ENCODE measurements at places on chromosomes 2 and 18.

GRCh38 chr2:137190411-137191195 is 425.3 kb downstream of the THSD7B start:
- peak; percentile 18 for DNase-seq

DNA sequence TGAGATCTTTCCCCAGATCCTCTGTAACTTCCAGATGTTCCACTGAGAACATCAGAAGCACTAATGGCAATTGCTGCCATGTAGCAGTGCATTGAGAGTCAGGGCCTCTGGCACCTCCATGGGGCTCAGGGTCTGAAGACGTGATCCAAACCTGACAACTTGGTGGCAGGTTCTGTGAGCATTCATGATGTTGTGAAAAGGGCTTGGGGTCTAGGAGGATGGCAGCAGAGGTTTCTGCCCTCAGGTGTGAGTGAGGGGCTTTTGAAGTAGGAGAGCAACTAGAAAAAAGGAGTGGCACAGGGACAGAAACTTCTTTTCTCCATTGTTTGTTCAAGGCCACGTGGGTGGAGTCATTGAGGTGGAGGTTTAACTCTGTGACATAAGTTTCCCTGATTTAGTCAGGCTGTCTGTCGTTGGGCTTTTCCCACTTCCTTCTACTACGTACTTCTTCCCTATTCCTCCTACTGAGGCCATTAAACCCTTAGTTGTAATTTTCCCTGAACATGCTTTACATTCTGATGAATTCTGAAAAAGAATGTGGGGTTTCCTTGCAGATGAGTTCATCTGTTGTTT is 13.1 kb downstream of the CFLAR start:
- DNase-seq = peak; percentile 84

GRCh38 chr2:16020389-16021008 is 80.1 kb downstream of the MYCN start:
- DNase-seq = no peak

DNA sequence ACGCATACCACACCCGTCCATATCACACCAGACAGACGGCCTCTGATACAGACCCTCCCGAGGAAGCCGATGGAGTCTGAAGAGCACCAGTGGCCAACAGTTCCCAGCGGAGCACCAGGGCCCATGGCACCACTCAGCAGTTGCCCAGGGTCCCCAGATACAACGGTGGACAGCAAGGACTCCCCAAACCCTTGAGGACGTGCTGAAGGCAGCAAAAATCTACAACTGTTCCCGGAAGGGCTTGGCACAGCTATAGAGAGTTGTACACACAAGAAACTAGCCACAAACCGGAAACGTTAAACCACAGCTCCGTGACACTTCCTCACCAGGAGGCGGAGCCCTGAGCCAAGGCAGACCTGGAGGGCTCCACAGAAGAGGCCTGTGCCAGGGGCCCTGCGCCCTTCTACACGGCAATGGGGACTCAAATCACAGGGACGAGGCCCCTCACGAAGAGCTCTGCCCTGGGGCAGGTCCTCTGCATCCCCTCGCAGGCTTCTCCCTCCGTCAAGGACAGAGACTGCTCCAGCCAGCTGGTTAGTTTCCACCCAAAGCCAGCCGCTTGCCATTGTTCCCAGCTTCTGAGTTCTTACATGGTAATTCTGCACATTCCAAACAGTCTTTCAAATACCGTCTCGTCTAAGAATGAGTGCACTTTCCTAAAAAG is 133.4 kb downstream of the HDAC4 start:
- DNase-seq = peak; percentile 91

- no peak for DNase-seq
These were observed 291.9 kb downstream of the ALK start for GRCh38 chr2:29629495-29629894.

DNA sequence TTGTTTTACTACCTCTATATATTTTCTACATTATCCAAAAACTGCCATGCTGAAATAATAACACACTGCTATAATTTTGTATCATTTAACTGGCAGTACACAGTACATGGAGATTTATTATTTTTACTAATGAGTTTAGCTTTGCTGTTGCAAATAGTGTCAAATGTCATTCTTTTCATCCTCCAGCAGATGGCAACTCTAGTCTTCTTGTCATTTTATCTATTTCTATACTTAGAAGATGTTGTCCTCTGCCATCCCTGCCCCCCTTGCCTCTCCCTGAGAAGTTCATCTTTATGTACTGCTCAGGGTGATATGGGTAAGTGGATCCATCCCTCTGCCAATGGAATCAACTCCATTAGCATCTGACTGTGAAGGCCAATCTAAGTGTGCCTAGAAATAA is 21.7 kb upstream of the LRRTM1 start:
- peak; percentile 49 for DNase-seq

GRCh38 chr2:63614448-63614968 is 25.7 kb downstream of the MDH1 start:
- DNase-seq = peak; percentile 91

- DNase-seq = no peak
These were observed 457.4 kb downstream of the FBXO15 start for GRCh38 chr18:73690222-73690621.

DNA sequence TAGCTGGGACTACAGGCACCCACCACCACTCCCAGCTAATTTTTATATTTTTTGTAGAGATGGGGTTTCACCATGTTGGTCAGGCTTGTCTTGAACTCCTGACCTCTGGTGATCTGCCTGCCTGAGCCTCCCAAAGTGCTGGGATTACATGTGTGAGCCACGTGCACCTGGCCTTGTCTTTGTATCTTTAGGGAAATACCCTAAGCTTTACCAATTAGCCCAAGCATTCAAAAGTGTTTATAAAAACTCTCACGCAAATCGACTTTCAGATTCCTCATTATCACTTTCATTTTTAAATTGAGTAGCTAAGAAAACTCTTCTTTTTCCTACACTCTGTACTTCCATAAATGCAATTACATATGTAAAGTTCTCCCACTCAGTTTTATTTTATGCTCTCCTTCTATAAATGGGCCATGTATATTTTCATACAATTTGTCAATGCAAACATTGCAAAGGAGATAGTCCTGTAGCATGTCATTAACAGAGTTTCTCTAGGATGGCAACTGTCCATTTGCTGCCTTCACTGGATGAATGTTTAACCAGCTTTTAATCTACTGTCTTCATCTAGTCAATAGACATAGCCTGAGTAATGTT is 326.2 kb upstream of the LRATD1 start:
- no peak for DNase-seq

GRCh38 chr18:48929212-48929612 is 21.6 kb downstream of the SMAD7 start:
- no peak for DNase-seq

- peak; percentile 87 for DNase-seq
These were observed 749 bp upstream of the ACVR2A start for GRCh38 chr2:147843864-147844696.

- DNase-seq = peak; percentile 81
These were observed 49.7 kb downstream of the LIMS1 start for GRCh38 chr2:108583903-108584520.

DNA sequence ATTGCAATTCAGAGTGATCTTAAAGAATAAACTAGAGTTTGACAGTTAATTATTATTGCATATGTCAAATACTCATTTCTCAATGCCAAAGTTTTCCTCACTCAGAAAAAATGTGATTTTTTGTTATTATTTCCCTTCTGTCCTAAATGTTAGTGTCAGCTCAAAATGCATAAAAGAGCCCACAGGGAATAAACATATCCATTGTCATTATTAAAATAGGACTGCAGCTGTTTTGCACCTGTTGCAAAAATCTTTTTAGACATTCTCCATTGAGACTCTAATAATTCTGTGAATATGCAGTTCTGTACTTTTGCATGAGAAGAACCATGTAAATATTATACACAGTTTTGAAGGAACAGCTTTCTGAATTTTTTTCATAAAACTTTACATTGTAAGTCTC is 540.0 kb upstream of the SLC39A10 start:
- DNase-seq = no peak

- DNase-seq = peak; percentile 96
These were observed 122.0 kb downstream of the COPS8 start for GRCh38 chr2:237207646-237208045.

- DNase-seq = no peak
These were observed 3.0 kb downstream of the PIKFYVE start for GRCh38 chr2:208269091-208269490.

GRCh38 chr2:108548208-108549003 is 14.1 kb downstream of the LIMS1 start:
- peak; percentile 35 for DNase-seq

DNA sequence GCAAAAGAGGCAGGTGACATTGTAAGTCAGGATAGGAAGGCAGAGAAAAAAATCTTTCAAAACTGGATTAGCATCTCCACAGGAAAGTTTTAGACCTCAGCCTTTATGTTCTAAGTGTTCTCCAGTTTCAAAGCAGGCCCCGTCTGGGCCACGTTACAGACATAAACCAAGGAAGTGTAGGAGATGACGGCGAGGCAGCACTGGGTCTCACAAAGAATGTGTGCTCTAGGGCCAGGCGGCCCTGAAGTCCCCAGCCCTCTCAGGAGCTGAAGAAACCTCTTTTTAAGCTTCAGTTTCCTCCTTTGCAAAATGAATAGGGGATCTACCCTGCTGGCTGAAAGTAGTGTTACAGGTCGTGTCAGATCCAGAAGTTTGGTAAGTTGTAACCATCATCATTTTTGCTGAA is 81.7 kb downstream of the SPRED2 start:
- DNase-seq = no peak

DNA sequence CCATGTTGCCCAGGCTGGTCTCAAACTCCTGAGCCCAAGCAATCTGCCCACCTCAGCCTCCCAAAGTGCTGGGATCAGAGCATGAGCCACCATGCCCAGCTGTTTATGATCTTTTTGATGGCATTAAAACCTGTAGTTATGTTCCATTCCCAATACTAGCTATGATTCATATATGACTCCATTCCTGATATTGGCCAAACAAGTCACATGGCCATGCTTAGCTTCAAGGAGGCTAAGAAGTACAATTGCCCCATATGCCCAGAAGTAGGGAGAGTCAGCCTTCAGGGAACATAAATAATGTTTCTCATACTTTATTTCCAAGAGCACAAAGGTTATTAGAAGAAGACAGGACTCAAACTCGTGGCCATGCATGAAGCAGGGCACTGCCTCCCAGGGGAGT is 132.4 kb upstream of the RAB6C start:
- no peak for DNase-seq

- DNase-seq = peak; percentile 55
These were observed 203.9 kb downstream of the MTX2 start for GRCh38 chr2:176473177-176473576.

GRCh38 chr2:168752361-168752760 is 50.1 kb upstream of the NOSTRIN start:
- no peak for DNase-seq

- DNase-seq = peak; percentile 49
These were observed 2.8 kb upstream of the GAD1 start for GRCh38 chr2:170813611-170814532.

All from AG10803 (cell line).